ENCODE measurements at places on chromosomes 16 and 17.

DNA sequence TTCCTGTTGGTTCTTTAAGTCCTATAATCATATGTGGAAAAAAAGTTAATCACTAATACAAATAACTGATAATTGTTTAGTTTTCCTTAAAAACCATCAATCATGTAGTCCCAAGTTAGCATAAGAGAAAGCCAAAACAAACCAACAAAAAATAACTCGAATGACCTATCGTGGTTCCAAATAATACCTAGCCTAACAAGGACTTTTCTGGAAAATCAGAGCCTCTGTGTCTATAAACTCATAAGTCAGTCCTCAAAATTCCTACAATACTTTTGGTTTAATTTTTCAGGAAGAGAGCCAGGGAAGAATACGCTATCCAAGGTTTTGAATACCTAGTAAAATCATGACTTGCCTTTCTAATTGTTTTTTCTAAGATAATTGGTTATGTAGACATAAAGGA, 975.3 kb upstream of the SOX9 start:
- no peak for DNase-seq

DNA sequence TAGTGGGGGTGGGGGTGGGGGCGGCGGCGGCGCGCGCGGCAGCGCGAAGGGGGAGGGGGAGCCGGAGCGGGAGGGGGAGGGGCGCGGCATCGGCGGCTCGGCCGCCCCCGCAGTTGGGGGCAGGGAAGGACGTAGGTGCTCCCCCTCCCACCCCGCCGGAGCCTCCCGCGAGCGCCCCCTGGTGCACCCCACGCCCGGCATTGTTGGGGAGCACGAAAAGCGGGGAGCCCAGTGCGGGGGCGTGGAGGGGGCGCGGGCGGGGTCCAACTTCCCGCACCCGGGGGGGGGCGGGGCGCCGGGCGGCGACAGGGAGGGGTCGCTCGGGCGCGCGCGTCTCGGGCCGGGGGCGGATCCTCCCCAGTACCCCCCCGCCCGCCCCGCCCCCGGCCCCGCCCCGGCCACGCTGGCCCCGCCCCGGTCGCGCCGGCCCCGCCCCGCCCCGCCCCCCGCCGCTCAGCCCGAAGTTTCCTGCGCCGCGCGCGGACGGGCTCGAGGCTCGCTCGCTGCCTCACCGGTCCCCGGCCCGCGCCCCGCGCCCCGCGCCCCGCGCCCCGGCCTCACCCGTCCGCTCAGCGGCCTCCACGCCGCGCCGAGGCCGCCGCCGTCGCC, at the start of gene CACNA1H:
CACNA1H (plus strand) TSS at position 456 of the 609 bp plus-strand sequence. CDS start 632 bp downstream, outside the sequence.
- DNase-seq, result peak; percentile 82

DNA sequence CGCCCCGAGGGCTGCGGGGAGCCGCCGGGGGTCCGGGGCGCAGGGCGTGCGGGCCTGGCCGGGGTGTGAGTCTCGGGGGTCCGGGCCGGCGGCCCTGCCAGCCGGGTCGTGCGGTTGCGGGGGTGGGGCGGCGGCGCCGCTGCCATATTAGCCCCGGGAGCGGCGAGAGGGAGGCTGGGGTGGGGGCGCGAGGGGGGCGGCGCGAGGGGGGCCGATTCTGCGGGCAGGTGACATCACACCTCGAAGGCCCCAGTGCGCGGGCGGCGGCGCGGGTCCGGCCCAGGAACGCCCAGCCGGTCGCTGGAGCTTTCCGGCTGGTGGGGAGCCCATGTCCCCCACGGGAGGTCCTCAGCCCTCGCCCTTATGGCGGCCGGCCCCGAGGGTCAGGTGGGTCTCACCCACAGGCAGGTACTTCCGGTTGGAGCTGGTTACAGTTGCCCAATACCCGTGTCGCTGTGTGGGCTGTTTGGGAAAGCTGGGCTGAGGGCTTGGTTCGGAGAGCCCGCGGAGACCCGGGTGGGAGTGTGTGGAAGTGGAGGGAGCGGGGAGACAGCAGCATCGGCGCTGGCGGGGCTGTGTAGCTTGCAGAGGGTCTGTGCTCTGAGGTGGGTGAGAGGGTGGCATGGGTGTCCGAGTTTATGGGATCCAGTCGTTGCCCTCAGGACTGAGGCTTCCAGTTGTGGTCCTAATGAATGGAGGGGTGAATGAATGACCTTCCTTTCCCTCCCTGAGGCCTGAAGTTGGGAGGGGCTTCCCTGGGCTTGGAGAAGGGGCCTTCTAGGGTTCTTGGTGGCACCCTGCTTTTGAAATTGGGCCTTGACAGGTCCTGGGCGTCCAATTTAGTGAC, 804 bp downstream of the ATP6V0C start:
- peak; percentile 59 for DNase-seq

- peak; percentile 76 for DNase-seq
Observed at GRCh38 chr17:4485676-4486646, 12.7 kb upstream of the SPNS2 start.

DNA sequence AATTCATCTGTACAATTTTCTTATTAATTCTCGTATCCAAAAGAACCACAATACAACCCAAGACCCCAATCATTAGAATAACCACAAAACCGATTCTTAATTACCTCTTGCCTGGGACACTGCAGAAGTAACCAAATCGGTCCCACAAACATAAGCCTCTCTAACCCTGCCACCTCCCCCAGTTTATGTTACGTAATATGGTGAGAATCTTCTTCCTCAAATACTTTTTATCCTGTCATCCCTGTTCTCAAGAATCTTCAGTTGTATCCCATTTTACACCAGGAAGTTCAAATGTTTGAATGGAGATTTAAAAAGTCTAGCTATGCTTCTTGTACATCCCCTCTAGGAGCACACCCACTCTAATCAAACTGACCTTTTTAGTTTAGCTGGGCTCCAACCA, 269.3 kb upstream of the TBX2 start:
- no peak for DNase-seq

- no peak for DNase-seq
Observed at GRCh38 chr16:84897911-84898377, 78.2 kb downstream of the CRISPLD2 start.

GRCh38 chr17:74745548-74746177, 2.8 kb upstream of the NHERF1 start:
- no peak for DNase-seq

- no peak for DNase-seq
Observed at GRCh38 chr16:75576384-75576811, 10.2 kb downstream of the GABARAPL2 start.

GRCh38 chr17:79192503-79193351, 118.1 kb downstream of the ENGASE start:
- peak; percentile 60 for DNase-seq

DNA sequence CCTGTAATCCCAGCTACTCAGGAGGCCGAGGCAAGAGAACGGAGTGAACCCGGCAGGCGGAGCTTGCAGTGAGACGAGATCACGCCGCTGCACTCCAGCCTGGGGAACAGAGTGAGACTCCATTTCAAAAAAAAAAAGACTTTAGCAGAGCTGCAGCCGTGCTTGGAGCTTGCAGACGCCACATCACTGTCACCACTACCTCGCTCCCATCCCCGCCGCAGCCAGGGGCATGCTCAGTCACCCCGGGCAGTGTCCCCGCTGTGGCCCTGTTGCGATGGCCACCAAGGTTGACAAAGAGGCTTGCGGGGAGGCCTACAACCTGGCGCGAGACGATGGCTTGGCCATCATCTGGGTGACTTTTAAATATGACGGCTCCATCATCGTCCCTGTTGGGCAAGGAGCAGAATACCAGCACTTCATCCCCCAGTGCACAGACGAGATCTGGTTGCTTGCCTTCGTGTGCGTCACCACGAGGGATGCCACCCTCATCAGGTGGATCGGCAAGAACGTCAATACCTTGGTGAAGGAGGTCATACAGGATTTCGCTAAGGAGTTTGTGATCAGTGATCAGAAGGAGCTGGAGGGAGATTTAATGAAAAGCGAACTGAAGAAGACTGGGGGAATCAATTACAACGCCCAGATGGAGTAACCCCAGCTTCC, 118.1 kb downstream of the TNFRSF13B start:
- no peak for DNase-seq

DNA sequence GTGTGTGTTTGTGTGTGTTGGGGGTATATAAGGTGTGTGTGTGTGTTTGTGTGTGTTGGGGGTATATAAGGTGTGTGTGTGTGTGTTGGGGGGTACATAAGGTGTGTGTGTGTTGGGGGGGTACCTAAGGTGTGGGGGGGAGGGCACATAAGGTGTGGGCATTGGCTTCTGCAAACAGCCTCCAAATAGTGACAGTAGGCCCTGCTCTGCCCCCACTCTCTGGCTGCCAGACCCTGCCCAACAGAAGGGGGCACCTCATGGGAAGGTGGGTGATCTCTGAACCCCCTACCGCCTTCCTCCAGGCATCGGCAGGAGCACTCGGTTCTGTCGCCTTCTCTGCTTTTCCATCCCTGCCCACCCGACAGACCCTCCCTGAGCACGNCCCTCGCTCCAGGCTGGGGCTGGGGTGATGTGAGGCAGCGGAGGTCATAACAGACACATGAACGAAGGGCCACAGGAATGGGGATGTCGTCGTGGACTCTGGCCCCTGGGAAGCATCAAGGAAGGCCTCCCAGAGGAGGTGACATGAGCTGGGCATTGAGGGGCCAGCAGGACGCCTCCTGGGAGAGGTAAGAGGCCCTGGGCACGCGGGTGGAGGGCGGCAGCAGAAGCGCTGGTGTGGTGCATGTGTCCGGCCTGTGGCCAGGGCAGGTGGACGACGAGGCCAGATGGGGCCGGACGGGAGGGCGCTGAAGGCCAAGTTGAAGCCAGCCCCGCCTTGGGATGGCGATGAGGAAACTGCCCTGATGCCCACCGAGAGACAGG, 136.6 kb upstream of the RPH3AL start:
- peak; percentile 54 for DNase-seq

DNA sequence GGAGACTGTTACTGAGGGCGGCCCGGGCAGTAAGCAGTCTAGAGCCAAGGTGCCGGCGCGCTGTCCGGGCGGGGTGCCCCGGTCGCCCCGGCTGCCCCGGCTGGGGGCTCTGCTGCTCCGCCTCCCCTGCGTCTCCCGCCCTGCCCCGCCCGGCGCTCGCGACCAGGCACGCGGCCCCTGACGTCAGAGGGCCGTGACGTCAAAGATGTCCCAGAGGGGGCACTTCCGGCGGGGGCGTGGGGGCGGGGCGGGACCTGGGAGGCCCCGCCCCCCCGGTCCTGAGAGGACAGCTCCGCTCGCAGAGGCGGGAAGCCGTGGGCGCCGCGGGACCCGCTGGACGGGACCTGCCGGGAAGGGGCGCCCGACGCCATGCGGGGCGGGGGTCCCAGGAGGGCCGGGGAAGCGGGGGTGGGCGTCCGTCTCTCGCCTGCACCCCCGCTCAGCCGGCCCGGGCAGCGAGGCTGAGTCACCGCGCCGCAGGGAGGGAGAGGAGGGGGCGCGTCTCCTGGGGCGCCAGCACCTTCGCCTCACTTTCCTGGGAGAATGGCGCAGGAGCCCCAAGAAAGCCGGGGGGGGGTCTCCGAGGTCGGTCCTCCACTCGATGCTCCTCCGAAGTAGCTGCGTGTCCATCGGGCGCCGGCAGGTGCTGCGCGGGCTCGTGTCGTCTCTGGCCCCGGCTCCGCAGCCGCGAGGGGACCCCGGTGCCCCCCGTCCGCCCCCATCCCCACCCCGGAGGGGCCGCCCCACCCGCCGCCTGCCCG, 4.4 kb upstream of the HIC1 start:
- DNase-seq, result peak; percentile 87

DNA sequence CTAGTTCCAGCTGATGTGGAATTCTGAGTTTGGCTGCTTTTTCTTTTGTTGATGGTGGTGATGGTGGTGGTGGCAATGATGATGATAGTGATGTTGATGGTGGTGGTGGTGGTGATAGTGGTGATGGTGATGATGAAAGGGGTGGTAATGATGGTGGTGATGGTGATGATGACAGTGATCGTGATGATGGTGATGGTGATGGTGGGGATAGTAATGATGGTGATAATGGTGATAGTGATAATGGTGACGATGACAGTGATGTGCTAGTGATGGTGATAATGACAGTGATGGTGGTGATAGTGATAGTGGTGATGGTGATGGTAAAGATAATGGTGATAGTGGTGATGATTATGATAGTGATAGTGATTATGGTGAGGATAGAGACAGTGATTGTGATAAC, 61.5 kb downstream of the BMERB1 start:
- DNase-seq, result no peak

GRCh38 chr17:64081802-64082799, 47.8 kb downstream of the ERN1 start:
- DNase-seq, result peak; percentile 65

Measured in activated CD4-positive, alpha-beta T cell treated with anti-CD3 and anti-CD28 coated beads for 36 hours (primary cell).